ENCODE measurements at places on chromosomes 11 and 22.

GRCh38 chr11:127362754-127363308 is 362.3 kb upstream of the KIRREL3 start:
- DNase-seq: no peak

DNA sequence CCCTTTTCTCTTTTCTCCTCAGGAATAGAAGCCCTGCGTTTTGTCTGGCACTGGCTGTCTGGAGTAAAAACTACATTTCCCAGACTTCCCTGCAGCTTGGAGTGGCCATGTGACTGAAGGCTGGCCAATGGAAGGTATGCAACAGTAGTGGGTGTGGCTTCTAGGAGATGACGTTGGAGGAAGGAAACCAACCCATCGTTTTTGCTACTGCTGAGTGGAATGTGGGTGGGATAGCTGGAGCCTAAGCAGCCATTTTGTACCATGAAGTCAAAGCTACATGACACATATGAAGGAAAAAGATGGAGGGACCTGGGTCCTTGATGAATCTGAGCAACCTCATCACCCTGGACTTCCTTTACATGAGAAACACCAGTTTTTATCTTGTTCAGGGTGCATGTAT is 19.6 kb downstream of the FGF3 start:
- DNase-seq: peak; percentile 60

DNA sequence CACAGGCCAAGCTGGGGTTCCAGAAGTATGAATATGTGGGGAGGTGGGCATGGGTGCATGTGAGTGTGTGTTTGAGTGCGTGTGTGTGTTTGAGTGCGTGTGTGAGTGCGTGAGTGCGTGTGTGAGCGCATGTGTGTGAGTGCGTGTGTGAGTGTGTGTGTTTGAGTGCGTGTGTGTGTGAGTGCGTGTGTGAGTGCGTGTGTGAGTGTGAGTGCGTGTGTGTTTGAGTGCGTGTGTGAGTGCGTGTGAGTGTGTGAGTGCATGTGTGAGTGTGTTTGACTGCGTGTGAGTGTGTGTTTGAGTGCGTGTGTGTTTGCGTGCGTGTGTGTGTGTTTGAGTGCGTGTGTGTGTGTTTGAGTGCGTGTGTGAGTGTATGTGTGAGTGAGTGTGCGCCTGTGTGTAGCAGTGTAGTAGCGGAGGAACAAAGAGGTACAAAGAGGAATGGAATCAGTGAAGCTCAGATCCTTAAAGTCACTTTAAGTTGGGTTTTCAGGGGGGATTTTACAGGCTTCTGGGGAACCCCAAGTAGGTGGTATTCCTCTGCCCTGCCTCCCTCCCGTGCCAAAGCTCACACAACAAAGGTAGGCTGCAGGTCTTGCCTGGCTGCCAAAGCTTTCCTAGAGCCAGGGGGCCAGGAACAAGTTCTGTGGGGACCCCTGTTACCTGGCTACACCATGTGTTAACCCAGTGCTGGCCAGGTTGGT is 137.1 kb downstream of the KIRREL3 start:
- DNase-seq: no peak

- DNase-seq: no peak
These were observed 339.2 kb upstream of the CCDC90B start for GRCh38 chr11:83625336-83625735.

DNA sequence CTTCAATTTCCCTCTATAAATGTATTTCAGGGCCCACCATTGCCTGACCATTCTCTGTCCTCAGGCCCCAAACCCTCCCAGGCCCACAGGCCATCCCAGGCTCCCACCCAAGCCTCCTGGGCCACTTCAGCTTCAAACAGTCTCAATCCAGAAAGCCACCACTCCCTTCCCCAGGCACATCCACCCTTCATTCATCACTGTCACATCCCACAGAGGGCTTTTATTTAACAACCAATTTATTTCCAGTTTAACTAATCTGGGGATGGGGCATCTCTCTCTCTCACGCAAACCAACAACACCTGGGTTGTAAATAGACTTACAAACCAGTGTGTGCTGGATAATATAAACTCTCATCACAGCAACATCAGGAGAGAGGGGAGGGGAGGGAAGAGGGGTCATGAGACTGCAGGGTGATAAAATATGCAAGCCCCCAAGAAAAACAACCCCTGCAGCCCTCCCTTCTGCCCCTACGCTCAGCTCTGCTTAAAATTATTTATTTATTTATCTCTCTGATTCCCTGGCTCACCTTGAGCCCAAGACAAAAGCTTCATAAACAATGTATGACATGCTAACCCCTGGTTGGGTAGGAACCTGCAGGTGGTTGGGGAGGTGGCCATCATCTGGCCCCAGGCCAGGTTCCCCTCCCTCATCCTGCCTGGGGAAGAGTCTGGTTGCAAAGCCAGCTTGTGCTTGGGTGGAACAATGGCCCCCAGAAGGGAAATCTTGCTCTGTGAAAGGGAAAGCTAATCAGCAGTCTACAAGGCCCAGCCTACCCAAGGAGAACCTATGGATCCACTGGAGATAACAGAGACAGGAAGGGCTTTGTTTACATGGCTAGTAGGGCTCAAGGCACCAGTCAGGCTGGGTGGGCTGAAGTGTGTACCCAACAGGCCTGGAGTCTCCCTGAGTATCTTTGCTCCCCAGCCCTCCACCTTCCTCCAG is 359.2 kb downstream of the BUD13 start:
- DNase-seq: no peak

DNA sequence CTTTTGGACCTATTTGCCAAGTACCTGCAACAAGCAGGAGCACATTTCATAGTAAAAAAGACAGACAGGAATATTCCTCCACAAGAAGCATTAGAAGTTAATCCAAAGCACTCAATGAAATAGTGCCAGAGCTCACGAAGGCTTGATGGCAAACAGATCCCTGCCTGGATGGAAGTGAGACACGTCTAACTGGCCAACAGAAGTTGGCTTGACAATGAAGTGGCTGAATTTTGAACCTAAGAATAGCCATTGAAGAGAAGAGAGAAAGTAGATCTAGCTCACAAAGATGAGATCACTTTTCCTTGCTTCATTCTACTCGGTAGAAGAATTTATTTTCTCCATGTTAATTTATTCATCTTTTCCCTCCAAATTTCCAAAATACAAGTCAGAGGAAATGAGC is 30.6 kb upstream of the APOA1 start:
- DNase-seq: no peak

- no peak for DNase-seq
These were observed at the start of gene AMPD3 for GRCh38 chr11:10454878-10455631. Gene AMPD3 (plus strand): TSS chr11:10455264. CDS start chr11:10461520, 6,256 bp downstream.

DNA sequence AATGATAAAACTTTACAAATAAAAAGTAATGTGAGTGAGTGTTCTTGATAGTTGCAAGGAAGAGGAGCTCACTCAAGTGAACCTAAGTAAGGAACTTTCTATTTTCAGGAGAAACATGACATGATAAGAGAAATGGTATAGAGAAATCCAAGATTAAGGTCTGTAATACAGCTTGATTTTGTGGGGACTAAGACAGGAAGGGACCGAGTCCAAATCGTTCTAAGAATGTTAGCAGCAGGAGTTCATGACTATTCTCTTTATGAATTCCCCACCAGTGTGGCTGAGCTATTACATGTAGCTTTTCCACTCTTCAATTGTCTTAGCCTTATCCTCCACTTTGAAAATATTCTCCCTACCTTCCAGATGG is 698.6 kb upstream of the ARHGAP42 start:
- DNase-seq: no peak

DNA sequence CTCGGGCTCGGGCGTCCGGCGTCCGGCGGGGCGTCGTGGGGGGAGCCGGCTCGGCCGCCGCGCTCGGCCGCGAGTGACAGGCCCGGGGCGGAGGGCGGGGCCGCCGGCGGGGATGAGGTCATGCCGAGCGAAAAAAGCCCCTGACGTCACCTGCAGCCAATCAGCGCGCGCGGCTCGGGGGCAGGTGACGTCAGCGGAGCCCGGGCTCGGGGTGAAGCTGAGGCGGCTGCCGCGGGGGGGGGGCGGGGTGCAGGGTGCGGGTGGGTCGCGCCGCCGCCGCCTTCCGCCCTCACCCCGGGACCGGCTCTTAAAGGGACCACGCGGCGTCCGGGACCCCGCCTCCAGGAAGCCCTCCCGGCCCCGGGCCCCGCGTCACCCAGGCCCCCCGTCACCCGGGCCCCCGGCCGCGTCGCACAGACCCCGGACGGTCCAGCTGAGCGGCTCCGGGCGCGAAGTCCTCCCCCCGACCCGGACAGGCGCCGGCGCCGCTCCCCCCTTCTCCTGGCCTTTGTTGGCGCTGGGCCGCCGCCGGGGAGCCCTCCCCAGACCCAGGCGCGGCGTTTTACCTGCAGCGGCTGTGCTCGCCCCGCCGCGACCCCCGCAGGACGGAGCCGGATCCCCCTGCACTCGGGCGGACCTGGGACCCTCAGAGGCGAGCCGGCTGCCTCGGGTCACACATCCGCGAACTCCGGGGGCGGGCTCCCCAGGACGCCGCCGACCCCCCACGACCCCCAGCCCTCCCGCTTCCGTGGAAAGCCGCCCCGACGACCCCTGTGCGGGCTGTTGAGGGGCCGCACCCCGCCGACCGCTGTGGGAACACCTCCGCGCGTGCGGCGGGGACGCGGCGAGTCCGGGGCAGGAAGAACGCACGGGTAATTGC is at the start of gene DUSP8:
TSS of gene DUSP8 (minus strand) at position 75 of the 880 bp plus-strand sequence. CDS start 6,445 bp downstream, outside the sequence.
- DNase-seq: no peak

GRCh38 chr11:67273260-67273990 is 7.2 kb downstream of the GRK2 start:
- DNase-seq: no peak

- DNase-seq: no peak
These were observed 1.5 kb downstream of the TBC1D10A start for GRCh38 chr22:30325065-30325720.

DNA sequence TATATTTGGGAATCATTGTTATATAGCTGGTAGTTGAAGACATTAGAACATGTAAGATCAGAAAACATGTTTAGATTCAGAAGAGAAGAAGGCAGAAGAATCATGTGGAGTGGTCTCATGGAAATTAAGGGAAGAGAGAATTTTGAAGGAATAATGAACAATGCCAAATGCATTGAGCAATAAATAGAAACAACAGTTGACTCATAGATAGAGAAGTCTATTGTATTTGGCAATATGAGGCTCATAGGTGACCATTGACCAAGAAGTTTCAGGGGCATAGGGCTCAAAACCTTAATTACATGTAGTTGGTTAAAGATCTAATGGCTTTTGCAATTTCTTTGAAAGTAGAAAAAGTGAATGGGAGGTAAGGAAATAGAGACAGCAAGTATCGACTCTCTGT is 123.9 kb downstream of the PAX6 start:
- DNase-seq: no peak

DNA sequence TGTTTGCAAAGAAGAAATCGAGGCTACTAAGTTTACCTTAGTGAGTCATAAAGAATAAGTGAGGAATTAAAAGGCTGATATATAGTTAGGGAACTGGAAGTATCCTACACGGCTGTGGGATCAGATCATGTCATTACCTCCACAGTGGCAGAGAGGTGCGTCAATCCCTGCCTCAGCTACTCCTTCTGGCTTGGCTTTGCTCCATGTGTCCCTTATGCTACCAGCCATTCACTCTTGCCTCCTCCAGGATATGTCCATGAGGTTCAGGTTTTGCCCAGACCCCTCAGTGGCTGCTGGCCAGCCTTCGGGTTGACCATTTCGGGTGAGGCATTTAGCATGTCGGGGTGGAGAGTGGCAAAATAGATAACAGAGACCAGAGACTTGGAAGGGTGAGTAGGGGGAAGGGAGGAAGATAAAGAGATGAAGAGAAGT is 153.4 kb downstream of the LDLRAD3 start:
- no peak for DNase-seq

DNA sequence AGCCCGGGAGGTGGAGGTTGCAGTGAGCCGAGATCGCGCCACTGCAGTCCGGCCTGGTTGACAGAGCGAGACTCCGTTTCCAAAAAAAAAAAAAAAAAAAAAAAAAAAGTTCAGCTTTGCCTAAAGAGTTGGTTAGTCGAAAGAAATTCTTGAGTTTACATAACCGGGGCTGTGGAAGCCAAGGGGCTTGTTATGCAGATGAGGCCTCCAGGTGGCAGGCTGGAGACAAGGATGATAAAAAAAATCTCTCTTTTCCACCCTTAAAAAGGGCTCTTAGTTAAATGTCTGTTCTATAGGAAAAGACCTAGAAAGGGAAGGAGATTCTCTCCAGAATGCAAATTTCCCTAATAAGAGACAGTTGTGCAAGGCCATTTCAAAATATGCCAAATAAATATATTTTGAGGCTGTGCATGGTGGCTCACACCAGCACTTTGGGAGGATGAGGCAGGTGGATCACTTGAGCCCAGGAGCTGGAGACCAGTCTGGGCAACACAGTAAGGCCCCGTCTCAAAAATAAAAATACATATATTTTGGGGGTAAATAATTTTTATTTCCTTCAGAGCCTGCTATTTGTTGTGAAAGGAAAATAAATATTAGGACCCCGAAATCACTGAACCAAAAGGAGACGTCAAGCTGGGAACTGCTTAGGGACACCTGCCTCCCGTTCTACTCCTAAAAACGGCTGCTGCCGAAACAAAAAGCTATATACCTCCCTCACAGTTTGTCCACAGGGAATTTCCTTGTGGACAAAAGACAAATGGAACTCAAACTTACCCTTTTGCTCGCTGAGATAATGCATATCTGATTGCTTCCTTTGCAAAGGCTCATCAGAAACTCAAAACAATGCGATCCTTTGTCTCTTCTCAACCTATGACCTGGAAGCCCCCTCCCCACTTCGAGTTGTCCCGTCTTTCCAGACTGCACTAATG is 2.4 kb upstream of the IFITM2 start:
- DNase-seq: no peak

- no peak for DNase-seq
These were observed 145.7 kb upstream of the B3GAT1 start for GRCh38 chr11:134557571-134558257.

GRCh38 chr11:1926156-1927025 is 6.9 kb downstream of the TNNT3 start:
- no peak for DNase-seq

DNA sequence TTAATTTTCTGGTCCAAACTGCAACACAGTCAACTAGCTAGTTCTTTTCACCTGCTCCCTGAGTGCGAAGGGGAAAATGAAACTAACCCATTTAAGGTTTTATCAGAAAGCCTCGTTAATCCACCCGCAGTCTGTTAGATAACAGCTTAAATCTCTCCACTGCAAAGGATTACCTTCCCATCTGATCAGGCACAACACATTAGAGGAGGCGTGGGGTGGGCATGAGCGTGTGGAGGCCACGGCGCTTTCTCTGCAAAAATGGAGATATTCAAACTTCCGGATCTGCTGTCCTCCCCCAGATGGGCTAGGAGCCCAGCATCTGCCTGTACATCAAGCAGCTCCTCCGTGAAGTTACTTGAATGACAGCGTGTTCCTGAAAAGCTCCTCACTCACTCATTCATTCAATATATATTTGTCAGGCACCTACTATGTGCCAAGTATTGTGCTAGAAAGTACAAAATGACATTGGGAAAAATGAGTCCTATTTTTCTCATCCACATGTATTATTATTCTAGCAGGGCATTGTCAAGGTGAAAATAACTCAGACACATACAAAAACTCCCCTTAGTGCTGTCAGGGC is 13.5 kb upstream of the ANKK1 start:
- no peak for DNase-seq

GRCh38 chr11:117427356-117427874 is 99.8 kb downstream of the CEP164 start:
- DNase-seq: no peak

- DNase-seq: no peak
These were observed 20.7 kb downstream of the ELF5 start for GRCh38 chr11:34492806-34493414.

- no peak for DNase-seq
These were observed 13.6 kb downstream of the NPTXR start for GRCh38 chr22:38830026-38830844.

Data from iPS DF 19.7 (cell line).